Bone marrow (tissue), 2 donors: ENCODE measurements at places on chromosomes 4 and X.

DNA sequence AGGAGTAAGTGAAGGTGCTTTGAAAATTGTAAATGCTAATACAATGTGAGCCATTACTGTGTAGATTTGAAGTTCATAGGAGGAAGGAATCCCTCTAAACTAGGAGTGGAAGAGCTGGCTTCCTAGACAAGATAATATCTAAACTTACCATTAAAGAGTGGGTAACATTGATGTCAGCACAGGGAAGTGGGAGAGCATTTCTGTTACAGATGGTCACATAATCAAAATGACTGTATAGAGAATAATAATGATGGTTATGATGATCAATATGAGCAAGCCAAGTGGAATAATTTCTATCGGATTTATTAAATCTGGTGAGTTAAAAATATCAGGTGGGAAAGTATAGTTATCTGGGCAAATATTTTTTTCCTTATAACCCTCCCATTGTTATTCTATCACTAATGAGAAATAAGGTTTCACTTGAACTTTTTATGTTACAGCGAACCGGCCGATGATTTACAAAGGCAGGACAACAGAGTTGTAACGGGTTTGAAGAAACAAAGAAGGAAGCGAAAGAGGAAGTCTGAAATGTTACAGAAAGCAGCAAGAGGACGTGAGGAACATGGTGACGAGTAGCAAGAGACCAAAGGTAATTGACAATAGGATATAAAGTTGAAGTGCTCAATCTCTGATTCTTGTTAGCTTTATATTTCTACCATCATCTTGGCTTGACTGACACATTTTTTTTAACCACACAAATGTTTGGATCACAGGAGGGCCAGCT lies 43.5 kb downstream of the FMR1NB start:
- no peak for DNase-seq

GRCh38 chr4:173217075-173217474 lies 48.5 kb downstream of the GALNT7 start:
- DNase-seq: no peak

GRCh38 chr4:181807771-181808170 lies 435.4 kb upstream of the TENM3 start:
- no peak for DNase-seq

GRCh38 chr4:38132107-38132673 lies 172.0 kb downstream of the PTTG2 start:
- peak; percentile 85 for DNase-seq

DNA sequence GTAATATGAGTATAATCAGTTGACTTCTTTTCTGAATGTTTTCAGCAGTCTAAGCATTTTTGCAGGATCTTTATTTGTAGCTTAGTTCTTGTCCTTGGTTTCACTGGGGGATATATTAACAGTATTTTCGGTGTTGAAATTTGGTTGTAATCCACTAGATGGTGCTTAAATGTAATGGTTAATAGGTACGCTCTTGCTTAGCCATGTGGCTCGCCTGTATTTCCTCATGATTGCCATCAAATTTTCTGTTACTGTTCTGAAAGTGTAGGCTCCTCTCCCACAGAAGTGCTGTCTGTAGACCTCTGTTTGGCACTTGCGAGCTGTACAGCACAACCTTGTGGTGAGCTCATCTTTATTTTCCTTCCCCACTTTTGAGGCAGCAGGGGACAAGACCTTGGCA lies 3.9 kb upstream of the FAAH2 start:
- no peak for DNase-seq

GRCh38 chr4:174538123-174538875 lies 16.0 kb upstream of the HPGD start:
- no peak for DNase-seq

GRCh38 chrX:43283187-43283586 lies 372.9 kb upstream of the MAOA start:
- no peak for DNase-seq

GRCh38 chrX:9090766-9091165 lies 56.8 kb upstream of the FAM9B start:
- DNase-seq: no peak

GRCh38 chr4:88998001-88998400 lies 59.0 kb downstream of the FAM13A start:
- DNase-seq: no peak

DNA sequence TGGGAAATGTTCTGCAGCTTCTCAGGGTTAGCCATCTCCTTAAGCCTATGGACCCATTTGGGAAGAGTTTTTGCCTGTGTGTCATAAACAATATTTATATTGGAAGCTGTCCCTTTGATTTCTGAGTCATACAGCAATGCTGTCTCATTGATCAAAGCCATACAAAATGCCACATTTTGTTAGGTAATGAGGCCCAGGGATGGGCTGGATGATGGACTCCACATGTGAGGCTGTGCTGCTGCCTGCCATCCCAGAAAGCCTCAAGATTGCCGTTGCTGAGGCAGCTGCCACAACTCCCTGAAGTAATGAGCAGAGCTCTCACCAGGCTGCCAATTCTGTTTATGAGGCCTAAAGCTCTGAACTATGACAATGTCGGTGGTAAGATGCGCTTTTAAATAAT lies 12.2 kb upstream of the GJB1 start:
- DNase-seq: no peak

- no peak for DNase-seq
These were observed 380.6 kb upstream of the SPOCK3 start for GRCh38 chr4:167614866-167615265.

DNA sequence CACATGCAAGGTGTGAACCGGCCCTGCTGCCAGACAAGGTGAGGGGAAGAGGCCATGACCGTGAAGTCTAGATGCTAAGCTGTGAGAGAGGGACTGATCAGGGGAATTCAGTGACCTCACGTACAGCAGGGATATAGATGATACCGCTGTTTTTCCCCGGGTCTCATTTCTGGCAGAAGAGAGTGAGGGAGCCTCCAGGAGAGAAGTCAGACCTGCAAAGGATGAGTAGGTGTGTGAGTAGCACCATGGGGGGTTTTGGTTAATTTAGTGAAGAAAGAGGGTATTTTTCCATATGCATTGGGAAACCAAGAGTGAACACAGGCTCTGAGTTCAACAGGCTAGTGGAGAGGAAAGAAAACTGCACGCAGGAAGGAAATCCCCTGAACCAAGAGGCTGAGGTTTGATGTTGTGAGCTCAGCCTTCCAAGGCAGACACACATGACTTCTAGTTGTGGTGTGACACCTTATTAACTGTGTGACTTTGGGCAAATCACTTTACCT lies 127.6 kb upstream of the GATB start:
- DNase-seq: no peak
